ENCODE measurements at places on chromosomes 7 and 10.
A peak's percentile ranks its signal among the peaks of the same experiment; 100 is the strongest.

- no peak for DNase-seq
These were observed 114.9 kb upstream of the FAM3C start for GRCh38 chr7:121510858-121511482.

DNA sequence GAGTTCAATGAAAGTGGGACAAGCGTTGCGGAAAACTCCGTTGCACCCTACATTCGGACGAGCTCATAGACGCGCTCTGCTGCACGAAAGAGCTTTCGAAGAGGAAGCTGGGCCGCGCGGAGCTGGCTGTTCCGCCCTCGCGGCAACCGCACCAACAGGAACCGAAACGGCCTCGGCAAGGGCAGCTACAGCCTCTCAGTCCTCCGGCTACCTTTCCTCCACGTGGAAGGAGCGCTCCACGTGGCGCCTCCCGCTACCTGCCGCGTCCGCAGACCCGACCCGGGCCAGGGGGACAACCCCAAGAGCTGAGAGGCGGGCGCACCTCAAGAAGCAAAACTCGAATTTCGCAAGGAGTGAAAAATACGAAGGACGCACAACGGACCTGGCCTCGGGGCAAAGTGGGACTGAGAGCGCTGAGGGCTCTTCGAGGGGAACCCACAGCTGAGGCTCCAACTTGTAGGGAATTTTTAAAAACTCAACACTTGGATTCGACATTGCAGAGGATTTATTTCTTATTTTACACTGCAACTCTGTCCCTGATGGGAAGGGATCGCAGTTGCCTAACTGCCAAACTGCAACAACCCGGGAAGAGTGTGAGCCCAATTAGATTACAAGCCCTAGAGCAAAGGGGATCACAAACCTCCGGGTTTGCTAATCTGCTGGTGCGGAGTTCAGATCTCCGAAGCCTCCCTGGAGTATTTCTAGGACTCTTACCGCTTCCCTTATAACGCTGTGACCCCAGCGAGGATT, 1.4 kb downstream of the HPSE2 start:
- no peak for DNase-seq

DNA sequence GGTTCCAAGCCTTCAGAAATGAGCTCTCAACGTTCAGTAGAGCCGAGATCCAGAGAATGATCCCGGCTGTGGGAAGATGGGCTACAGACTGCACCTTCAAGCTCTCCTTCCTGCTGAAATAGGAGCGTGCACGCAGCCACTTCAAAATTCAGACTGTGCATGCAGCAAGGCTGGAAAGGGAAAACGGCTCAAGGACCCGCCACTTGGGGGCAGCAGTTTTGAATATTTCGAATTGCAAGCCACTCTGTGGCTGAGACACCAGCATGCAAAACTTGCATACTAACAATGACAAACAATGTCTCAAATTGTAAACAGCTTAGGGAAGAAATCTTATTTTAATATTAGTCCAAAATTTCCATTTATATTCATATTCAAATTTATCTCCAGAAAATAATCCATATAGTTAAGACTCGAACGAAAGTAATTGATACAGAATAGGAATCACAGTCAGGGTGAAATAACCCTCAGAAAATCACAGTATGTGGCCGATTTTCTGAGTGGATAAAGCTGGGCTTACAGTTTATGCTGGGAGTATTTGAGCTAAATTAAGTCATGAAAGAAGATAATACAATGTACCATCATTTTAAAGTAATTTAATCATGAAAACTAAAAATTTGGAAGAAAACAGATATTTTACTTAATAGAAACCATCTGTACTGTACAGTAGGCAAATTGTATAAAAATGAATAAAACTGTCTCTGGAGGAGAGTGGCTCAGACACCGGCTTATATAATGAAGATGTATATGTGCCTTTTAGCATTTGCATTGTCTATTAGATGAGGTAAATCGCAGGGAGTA, 137.9 kb upstream of the MKI67 start:
- peak; percentile 11 for DNase-seq

DNA sequence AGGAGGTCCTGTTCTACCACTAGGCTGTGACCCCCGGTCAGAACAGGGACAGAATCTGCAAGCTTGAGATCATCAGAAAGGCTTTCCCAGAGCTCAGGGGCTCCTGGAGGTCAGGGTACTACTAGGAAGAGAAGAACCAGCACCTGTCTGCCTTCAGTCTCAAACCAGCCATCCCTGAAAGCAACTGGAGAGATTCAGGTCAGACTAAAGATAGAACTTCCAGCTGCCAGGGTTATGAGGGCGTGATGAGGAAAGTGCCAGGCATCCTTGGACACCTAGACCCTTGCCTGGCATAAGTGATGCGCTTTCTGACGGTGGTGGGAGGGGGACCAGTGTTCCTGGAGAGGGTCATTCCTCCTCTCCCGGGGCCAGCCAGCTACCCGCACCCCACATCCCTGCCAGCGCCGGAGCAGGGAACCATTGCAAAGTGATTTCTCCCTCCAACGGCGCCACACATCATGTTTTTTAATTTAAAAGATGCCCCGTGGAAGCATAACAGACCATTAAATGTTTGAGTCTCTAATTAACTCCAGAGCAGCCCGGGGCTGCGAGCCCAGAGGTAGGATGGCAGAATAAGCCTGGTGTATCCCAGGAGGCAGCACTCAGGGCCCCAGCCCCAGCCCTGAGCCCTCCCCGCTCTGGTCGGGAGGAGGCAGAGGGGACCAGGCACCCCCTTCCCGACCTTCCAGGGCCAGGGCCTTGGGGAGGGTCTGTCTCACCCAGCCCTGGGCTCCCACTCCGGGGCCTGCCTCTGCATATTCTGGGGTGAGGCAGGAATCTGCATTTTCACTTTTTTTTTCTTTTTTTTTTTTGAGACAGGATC, 64.0 kb downstream of the ELFN1 start:
- DNase-seq: no peak

DNA sequence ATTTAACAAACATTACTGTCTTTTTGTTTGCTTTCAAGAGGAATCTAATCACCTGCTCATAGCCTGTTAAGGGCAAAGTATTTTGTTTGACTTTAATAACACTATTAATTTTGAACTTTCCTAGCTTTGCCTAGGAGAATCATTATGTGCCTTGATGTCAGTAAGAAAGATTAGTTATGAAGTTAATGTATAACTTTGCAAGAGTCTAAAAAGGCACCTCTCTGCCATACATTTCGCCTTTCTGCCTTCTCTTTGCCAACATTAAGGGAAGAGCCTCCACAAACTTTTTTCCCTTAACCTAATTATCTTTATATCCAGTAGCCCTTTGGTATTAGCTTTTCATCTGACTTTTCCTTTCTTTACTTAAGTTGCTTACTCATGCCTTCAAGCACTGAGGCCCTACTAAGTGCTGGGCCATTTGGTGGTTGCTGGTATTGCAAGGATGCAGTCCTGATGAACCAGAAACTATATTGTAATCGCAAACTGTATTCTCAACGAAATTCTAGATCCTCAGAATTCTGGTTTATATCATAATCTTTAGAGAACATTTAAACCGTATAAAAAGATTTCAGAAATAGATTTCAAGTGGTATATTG, 108.5 kb downstream of the SND1 start:
- DNase-seq: no peak

- DNase-seq: no peak
These were observed 246.9 kb downstream of the PTEN start for GRCh38 chr10:88110355-88110754.

- no peak for DNase-seq
These were observed 51.7 kb downstream of the AKR1D1 start for GRCh38 chr7:138127996-138128395.

DNA sequence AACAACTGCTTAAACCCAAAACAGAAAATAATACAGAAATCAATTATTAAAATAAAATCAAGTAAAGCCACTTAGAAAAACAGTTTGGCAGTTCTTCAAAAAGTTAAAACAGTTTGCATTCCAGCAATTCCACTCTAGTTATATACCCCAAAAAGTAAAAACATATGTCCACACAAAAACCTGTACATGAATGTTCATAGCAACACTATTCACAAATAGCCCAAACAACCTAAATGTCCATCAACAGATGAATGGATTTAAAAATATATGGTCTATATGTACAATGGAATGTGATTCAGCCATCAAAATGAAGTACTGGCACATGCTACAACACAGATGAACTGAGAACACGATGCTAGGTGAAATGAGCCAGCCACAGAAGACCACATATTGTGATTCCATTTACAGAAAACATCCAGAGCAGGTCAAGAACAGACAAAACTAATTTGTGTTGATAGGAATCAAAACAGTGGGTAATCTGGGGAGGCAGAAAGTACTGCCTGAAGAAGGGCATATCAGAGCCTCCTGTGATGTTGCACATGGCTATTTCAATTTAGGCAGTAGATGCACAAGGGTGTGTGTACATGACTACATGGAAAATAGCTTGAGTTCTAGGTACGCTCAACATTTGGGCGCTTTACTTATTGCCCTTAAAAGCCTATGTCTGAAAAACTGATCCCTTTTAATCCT, 66.3 kb downstream of the CYTH3 start:
- DNase-seq: no peak

GRCh38 chr10:48554246-48554645, 50.6 kb downstream of the ARHGAP22 start:
- DNase-seq: no peak

DNA sequence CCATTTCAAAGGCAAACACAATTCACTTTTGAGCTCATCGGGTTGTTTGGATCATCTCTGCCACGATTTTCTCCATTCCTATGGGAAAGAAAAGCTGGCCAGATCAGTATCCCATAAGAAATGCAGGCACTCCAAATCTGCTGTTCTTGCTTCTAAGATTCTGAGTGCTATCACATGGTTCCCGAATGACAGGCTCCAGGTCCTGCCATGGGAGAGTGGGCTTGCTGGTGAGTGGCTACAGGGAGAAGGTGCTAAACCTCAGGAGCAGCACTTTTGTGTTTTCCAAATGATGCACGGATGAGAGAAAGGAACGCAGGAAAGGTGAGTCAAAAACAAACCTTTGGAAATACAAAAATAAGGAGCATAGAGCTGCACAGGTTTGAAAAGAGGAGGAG, 32.1 kb downstream of the MTURN start:
- no peak for DNase-seq

DNA sequence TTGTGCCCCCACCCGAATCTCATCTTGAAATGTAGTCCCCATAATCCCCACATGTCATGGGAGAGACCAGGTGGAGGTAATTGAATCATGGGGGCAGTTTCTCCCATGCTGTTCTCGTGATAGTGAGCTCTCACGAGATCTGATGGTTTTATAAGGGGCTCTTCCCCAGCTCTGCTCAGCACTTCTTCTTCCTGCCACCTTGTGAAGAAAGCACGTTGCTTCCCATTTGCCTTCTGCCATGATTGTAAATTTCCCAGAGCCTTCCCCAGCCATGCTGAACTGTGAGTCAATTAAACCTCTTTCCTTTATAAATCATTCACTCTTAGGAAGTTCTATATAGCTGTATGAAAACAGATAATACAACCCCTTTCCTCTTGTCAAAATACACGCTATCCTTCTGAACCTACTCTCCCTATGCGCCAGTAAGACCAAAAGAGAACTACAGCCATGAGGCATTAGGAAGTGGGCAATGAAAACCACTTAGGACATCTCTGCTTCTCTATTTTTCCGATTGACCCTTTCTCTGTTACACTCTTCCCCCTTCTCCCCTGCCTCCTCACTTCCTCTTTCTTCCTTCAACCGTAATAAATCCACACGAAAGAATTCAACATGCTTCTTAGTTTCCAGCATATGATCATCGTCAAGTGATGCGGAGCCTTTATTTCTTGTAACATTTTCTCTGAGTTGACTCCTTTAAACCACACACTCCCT, 101.2 kb upstream of the WDR11 start:
- DNase-seq: no peak

DNA sequence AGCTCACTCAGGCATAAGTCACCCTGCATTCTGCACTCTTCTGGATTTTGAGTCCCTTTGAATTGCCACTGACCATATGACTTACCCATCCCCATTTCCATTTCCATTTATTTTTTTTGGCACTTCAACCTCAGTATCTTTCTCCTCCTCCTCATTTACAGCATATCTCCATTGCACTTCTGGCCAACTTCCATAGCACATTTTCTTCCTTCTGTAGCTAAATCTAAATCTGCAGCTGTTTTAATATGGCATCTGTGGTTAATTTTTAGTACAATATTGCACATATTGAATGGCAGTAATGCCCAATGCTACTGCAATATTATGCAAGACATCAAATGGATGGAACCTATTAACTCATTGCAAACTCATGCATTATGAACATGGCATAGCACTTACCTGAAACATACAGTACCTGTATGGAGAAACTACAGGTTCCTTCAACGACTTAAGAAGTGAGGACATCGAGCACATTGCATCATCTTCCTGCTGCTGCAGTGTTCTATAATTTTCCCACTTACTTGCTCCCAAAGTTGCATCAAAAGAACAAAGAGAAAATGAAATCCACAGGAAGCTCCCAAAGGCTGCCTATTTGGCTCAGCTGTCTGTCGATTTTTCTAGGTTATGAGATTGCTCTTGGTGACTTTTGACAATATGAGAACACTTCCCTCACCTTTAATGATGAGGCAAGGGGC, 55.7 kb downstream of the LRRTM3 start:
- no peak for DNase-seq

- no peak for DNase-seq
These were observed 66.9 kb downstream of the FOXL3 start for GRCh38 chr7:356691-357462.

- no peak for DNase-seq
These were observed 233.7 kb downstream of the PTPRN2 start for GRCh38 chr7:158353606-158354570.

DNA sequence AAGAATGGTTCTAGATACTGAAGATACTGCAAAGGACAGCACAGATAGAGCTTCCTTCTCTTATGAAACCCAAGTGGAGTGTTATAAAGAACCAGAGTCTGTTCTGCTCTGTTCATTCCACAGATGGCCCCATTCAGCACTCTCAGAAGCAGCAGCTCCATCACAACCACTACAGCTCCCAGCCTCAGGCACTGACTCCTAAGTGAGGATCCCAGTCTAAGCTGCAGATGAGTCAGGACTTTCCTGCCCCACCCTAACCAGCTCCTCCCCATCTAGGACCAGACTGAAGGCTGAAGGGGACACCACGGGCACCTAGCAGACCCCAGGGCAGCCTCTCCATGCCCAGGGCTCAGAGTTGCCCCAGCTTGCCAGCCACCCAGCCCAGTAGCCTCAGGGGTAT, 379.8 kb downstream of the GRID1 start:
- no peak for DNase-seq

DNA sequence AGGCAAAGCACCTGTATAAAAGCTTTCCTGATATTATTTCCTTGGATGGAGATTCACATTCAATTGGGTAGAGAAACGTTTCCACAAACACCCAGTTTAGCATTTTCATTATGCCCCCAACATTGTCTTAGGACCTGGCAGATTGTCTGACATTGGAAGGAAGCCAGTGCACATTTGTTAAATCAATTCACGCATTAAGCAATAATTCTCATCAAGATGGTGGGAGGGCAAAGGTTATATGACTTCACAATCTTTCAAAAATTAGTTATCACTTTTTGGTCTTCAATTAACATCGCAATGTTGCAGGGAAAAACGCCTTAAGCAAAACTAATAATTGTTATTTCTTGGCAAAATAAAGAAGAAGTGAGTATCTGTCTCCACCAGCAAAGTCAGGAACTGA, 16.4 kb downstream of the OPALIN start:
- DNase-seq: no peak

GRCh38 chr7:81158189-81158588, 239.3 kb upstream of the SEMA3C start:
- DNase-seq: no peak

Data from activated T-cell treated with anti-CD3 and anti-CD28 coated beads for 4 hours (primary cell).